Smooth muscle cell of bladder (primary cell): ENCODE measurements at places on chromosomes 13 and 19. TPM values are rescaled to one million over a fixed set of nuclear protein-coding genes. Genes with fewer than 3 reads are reported as not detected.

LRFN3 gene
- total RNA-seq, result 1.00 and 2.4 TPM in 2 replicates

CERS1 gene
- total RNA-seq, result 0.85 and 2.7 TPM in 2 replicates

FFAR1 gene
- total RNA-seq, result not detected in 2 replicates

C19orf67 gene
- total RNA-seq, result not detected in 2 replicates

GIPR gene
- 0.09 and 0.14 TPM in 2 replicates for total RNA-seq

KLK8 gene
- total RNA-seq, result not detected in 2 replicates

YJEFN3 gene
- total RNA-seq, result 0.57 and 0.92 TPM in 2 replicates

APOC4 gene
- total RNA-seq, result not detected in 2 replicates

CC2D1A gene
- 5.0 TPM in 2 replicates for total RNA-seq

ACP7 gene
- 0.09 TPM in 1 of 2 replicates, not detected in the other for total RNA-seq

NLRP7 gene
- not detected in 2 replicates for total RNA-seq

FZR1 gene
- total RNA-seq, result 23.9 and 24.2 TPM in 2 replicates

CRX gene
- not detected in 2 replicates for total RNA-seq

RPL13A gene
- total RNA-seq, result 3,737 and 4,063 TPM in 2 replicates

PRTN3 gene
- not detected in 2 replicates for total RNA-seq

PLVAP gene
- total RNA-seq, result 0.65 TPM in 1 of 2 replicates, not detected in the other

GGN gene
- total RNA-seq, result 0.14 and 0.46 TPM in 2 replicates

GNA15 gene
- under 0.01 TPM in 1 of 2 replicates, not detected in the other for total RNA-seq

NAA16 gene
- total RNA-seq, result 5.3 and 6.3 TPM in 2 replicates

MEIOSIN gene
- total RNA-seq, result not detected in 2 replicates

STOML3 gene
- total RNA-seq, result not detected in 2 replicates

RASIP1 gene
- 1.3 and 2.3 TPM in 2 replicates for total RNA-seq

IL27RA gene
- total RNA-seq, result 1.7 and 1.8 TPM in 2 replicates

TTC9B gene
- not detected in 2 replicates for total RNA-seq

TEX29 gene
- total RNA-seq, result 0.09 and 0.28 TPM in 2 replicates

CD79A gene
- total RNA-seq, result not detected in 2 replicates

SYNGR4 gene
- not detected in 2 replicates for total RNA-seq

TINCR gene
- total RNA-seq, result 0.09 and 0.28 TPM in 2 replicates

ERICH4 gene
- total RNA-seq, result 0.09 TPM in 1 of 2 replicates, not detected in the other

ZNF728 gene
- total RNA-seq, result under 0.01 and 0.28 TPM in 2 replicates

SYCN gene
- not detected in 2 replicates for total RNA-seq

SLC7A9 gene
- 0.28 TPM in 1 of 2 replicates, not detected in the other for total RNA-seq

PSG2 gene
- not detected in 2 replicates for total RNA-seq
